Activated T-helper 1 cell treated with anti-CD3 and anti-CD28 coated beads, Interleukin-2, amount 50 U/mL, for 16 hours (primary cell): ENCODE measurements at places on chromosomes 11 and 22.

DNA sequence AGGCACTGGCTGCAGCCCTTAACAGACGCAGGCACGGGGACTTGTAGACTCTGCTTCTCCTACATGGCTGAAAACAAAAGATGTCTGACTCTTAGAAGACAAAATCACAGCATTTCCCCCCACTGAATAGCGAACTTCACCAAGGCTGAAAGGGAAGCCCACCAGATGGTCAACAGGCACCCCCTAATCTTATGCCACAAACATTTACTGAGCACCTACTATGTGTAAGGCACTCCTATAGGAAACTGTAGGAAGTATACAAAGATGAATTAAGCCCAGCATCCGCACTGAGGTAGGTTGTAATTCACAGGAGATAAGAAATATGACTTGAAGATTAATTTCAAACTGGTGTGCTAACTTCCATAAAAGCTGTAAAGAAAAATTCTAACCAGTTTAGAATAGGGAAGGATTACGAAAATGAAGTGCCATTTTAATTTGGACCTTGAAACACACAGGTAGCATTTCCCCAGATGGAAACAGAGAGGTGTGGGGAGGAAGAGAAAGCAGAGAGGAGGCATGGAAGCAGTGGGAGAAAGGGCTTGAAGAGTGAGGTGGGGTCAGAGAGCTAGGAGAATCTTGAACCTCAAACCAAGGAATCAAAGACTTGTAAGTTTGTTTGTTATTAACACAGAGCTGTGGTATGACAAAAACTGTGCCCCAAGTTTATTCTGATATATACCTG, 38.1 kb downstream of the NUMA1 start:
- DNase-seq = no peak

- no peak for DNase-seq
These were observed 93.8 kb upstream of the LRRC55 start for GRCh38 chr11:57087991-57088390.

DNA sequence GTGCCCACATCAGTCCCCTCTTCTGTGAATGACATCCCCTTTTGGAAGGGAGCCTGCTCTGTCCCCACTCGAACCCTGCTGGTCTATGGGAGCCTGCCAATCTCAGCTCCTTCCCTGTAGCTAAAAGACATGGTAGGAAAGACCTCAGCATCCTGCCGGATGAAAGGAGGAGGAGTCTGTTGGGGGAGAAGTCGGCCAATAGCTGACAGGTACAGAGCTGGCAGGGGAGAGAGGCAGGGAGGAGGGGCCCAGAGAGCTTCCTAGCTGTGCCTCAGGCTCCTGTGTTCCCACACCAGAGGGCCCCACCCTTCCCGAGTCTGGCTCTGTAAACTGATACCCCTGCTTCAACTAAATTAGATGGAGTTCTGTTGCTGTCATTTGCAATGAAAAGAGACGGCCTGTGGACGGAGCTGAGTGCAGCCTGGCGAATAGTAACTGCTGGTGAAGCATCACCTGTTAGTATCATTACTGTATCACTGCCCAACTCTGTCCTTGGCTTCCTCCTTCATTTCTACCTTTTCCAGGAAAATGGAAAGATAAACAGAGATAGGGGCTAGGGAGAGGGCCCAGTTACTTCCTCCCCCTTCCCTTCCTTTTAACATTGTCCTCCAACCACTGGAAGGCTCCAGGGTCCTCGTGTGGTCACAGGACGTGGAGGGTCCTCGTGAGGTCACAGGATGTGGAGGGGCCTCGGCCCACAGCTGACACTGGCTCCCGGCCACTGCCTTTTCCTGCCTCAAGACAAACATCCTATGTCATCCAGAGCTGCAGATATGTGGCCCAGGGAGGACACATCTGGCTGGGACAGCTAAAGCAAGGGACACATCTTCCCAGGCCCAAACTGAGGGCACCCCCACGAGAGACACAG, 15.1 kb downstream of the FXYD6 start:
- DNase-seq = no peak

DNA sequence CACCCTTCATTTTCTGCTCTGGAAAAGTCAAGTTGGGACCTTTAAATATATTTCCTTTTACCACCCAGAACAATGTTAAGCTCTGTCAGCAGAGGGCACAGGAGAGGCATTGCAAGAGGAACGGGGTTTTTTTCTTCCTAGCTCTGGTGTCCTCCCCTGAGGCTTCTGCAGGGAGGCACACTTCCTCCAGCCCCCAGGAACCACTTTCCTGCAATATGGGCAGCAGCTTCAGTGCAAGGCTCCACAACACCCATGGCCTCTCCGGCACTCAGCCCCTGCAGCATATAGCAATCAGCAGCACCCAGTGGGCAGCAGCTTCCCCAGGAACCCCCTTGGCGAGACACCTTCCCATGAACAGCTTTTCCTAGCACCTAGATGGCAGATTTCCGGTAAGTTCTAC, 101.4 kb downstream of the SYT9 start:
- no peak for DNase-seq

DNA sequence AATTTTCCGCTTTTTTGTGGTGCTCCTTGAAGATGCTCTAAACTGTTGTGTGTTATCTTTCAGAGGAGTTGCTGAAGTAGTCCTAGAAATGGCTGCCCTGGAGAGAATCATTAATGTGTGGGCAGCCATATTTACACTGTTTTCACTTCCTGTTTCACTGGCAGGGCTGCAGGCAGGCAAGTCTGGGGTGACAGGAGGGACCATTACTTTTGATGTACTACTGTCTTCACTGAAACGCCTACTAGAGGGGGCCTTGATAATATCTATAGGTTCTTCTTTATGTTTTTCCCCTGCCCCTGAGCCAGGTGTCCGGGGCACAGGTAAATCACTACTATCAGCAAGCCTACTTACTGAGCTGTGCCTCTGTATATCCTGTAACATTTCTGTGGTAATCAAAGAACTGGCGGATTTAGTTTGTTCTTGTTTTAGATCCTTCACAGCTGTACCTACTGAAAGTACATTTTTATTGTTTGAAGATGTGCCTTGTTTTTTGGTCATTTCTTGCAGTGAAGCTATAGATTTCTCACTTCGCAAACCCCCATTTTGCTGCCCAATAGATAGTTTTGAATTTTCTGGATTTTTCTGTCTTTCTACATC, 39.7 kb downstream of the ACAT1 start:
- DNase-seq = no peak

DNA sequence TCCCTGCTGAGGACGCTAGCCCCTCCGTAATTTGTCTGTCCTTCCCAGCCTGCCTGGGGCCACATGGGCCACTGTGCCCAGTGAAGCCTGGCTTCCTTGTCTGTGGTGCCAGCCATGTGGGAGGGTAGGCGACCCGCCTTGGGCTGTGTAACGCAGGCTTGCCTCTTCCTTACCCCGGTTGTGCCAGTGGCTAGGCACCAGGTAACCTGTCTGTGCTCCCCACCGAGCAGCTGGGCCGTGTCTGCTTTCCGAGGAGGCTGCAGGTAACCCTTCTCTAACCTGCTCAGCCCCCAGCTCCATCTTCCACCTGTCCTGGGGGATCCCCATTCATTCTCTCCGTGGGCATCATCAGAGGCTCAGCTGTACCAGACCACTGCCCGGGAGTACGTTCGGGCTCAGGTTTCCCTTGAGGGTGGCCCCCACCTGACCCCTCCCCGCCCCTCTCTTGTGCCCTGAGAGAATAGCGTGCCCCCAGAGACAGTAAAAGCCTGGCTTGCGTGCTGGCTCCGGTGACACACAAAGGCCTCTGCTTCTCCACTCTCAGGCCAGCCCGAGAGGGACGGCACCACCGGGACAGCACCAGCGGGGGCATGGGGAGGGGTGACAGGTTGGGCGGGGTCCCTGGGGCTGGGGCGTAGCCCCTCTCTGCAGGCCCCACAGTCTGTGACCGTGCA, 79.1 kb downstream of the CDKN1C start:
- DNase-seq = no peak

DNA sequence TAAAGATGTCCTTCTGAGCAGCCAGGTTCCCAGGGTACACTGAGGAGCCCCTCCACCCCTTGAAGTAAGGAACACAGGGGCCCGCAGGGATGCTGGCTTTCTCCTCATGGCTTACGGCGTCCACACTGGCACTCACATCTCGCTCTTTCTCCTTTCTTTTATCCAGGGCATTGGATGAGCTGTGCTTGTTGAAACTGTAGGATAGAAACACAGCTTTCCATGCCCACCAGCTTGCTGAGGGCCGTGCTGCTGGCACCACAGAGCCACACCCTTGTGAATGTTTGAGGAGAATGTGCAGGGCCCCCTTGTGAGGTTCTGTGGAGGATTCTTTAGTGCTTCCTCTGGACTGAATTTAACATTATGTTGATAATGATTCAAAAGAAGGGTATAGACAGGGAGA, 51.7 kb upstream of the B3GAT1 start:
- no peak for DNase-seq
